Right cardiac atrium (tissue), 5 donors: ENCODE measurements at places on chromosomes 7 and 10.

DNA sequence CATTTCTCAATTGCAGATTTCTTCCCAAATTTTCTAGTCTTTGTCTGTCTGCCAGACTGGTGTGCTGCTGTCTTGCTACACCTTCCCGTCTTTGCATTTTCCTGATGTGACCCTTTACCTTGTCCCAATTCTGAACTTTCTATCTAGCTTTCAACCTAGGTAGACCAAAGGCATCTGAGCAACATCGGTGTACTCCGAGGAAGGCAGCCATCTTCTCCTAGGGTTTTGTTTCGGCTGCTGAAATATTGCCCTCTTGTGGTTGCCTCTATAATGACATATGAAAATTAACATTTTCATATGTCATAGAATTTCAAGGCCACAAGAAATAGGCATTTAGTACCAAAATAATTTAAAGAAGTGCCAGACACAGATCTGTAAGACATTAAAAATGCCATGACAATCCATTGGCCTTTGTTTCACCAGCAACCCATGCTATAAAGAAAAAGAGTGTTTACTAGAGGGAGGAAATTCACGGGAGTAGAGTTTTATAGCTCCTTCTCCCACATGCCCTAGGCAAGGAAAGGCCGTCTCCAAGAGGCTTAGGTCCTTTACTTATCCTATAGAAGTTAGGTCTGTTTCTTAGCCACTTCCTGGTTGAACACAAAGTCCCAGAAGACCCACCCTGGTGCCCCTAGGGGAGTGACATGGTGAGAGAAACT is 23.4 kb downstream of the OR9A2 start:
- no peak for DNase-seq

GRCh38 chr10:78255214-78255613 is 221.6 kb downstream of the RPS24 start:
- no peak for DNase-seq

DNA sequence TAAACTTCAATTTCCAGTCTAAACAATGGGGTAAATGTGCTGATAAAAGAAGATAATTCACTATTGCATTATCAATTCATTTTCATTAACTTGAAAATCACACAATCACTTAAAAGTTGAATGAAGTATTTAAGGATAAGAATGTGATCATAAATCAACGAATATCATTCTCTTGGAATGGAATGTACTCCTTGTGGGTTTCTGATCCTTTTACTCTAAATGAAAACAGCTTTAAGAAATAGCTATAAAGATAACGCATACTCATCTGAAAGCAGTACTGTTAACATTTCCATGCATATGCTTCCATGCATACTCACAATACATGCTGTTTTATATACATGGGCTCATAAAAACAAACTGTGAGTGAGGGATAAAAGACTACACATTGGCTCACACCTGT is 108.8 kb downstream of the ATE1 start:
- DNase-seq, result no peak

DNA sequence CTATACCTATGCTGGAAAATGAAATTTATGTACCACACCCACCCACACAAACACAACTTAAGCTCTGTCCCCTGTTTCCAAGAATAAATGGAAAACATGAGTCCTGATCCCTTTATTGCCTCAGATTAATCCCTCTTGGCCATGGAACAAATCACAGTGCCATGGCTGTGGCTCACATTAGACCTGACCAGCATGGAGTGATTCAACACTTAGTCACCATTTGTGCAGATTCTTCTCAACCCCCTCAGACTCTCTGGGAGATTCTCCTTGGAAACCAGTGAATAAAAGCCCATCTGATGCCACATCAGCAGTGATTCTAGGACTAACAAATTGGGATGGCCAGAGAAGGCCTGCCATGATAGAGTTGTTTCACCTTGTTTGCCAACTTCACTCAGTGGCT is 204.4 kb upstream of the TMEM72 start:
- no peak for DNase-seq

GRCh38 chr7:78542541-78542940 is 744.0 kb downstream of the PHTF2 start:
- DNase-seq, result no peak

GRCh38 chr7:1127001-1127400 is 33.0 kb downstream of the ZFAND2A start:
- DNase-seq, result no peak

DNA sequence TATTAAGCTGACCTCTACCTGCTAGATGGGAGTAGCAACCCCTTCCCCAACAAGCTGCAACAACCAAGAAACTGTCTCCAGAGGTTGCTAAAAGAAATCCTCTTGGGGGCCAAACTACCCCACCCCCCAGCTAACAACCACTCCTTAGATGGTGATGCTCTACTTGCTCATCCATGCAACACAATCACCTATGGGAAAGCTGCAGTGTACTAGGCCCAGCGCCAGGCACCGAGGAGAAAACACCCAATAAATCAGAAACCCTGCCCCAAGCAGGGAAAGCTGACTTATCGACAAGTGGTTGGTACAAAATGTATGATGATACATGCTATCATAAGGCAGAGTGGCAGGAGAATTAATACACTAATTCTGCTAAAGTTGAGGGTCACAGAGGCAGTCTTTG is 17.3 kb downstream of the SLC25A13 start:
- DNase-seq, result no peak

DNA sequence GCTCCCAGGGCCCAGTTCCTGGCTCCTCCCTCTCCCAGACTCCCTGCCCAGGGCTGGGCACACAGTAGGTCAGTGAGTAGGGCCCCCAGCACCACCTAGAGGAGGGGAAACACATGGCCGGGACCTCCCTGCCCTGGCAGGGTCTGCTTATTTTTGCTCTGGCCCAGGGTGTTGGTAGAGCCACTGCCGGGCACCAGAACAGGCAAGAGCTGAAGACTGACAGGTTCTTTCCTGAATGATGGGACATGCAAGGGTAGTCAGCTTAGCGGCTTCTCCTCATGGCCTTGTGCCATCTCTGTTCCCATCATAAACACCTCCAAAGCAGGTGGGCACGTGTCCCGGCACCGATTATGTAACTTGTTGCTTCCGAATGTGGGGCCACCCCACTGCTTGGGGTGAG is 86.5 kb downstream of the NEURL1 start:
- DNase-seq, result no peak

GRCh38 chr7:141533149-141533949 is 17.9 kb upstream of the AGK start:
- peak; percentile 77 for DNase-seq

- no peak for DNase-seq
These were observed 55.8 kb downstream of the CNOT4 start for GRCh38 chr7:135454060-135454459.

DNA sequence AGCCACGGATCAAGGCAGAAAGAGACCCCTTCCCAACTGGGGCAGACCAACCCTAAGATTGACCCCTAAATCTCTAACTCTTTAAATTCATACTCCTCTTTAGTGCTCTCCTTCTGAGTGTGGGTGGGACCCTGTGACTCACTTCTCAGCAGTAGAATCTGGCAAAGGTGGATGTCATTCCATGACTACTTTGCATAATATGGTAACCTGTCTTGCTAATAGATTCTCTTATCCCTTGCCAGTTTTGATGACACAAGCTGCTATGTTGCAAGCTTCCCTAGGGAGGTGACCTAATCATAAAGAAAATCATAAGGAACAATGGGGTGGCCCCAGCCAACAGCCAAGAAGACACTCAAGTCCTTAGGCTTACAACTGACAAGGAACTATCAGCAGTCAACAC is 155.4 kb upstream of the VWC2 start:
- no peak for DNase-seq

DNA sequence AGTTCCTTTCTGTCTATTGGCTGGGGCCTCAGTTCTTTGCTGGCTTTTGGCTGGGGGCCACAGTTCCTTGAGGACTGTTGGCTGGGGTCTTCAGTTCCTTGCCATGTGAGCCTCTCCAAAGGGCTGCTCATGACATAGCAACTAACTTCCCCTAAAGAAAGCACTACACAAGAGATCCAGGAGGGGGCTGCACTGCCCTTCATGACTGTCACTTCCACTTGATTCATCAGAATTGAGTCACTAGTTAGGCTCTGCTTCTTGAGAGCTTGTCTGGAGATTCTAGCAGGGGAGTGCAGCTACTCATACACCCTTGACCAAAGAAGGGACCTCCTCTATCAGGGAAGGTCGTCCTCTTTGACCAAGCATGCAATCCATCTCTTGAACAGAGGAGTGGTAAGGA is 38.0 kb upstream of the MKX start:
- no peak for DNase-seq

GRCh38 chr7:27159266-27160144 is 3.0 kb upstream of the HOXA7 start:
- no peak for DNase-seq

DNA sequence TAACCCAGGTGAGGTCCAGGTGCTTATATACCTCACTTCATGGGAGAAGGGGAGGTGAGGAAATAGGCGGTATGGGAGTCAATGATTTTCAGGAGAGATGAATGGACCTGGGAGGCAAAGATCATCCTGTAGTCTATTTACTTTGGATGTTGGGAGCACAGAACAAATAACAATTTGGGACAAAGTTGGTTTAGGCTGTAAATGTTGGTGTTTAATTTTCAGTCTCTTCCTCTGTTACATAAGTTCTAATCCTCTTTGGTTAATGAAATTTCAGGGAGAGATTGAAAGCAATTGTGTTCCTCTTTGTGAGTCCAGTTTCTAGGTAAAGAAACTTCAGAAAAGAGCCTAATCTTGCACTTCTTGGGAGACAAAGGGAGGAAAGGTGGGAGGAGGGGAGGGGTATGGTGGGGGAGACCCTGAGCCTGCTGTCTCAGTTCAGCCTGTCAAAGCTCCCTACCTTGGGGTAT is 46.9 kb downstream of the AKR1C4 start:
- DNase-seq, result no peak

- no peak for DNase-seq
These were observed 11.3 kb downstream of the GNAI1 start for GRCh38 chr7:80145780-80146422.
